ENCODE measurements at places on chromosomes 2 and 18.

- no peaks in the 10 kb centered on the region for H3K27me3 ChIP-seq
- H3K4me1 ChIP-seq: no peaks in the 10 kb centered on the region
- no peak overlapping the region for H3K4me3 ChIP-seq
- no peak overlapping the region for H3K27ac ChIP-seq
Observed at GRCh38 chr2:196289000-196289399, 117.6 kb upstream of the STK17B start.

DNA sequence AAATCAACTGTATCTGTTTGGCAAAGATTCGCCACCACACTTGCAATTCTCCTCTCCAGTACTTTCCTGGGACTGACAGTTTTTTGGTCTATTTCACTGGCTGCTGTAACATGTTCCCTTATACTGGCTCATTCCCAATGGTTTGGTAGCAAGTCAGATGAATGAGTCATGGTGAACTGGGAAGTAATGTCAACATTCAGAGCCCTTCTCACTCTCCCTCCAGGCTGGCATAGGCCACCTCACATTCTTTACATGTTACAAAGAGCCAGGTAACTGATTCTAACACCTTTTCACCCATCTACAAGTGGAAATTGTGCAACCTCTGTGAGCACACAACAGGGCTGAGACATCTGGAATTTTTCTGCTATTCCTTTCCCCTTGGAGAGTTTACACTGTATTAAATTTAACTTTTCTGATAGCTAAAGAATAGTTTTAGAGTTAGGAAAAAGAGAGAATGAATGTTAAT is 111.3 kb upstream of the TLK1 start:
- no peak for DNase-seq
- no peak overlapping the region for H3K4me3 ChIP-seq
- H3K27me3 ChIP-seq: no peaks in the 10 kb centered on the region

GRCh38 chr2:71672826-71673795 is 219.8 kb downstream of the DYSF start:
- no peak overlapping the region for H3K27ac ChIP-seq
- no peak overlapping the region for H3K4me3 ChIP-seq
- no peak for DNase-seq
- no peaks in the 10 kb centered on the region for H3K4me1 ChIP-seq

GRCh38 chr2:240305369-240305962 is 130.0 kb upstream of the GPC1 start:
- no peak overlapping the region for H3K27ac ChIP-seq
- DNase-seq: no peak
- no peak overlapping the region for H3K4me3 ChIP-seq
- no peaks in the 10 kb centered on the region for H3K4me1 ChIP-seq
- H3K36me3 ChIP-seq: no peaks in the 10 kb centered on the region
- H3K27me3 ChIP-seq: no peaks in the 10 kb centered on the region

Measured in A673 (cell line).